CD4-positive, alpha-beta T cell treated with Interleukin-15 for 4 hours (primary cell): ENCODE measurements at places on chromosomes 4 and X.
A peak's percentile ranks its signal among the peaks of the same experiment; 100 is the strongest.

GRCh38 chr4:23932901-23933308 lies 43.1 kb upstream of the PPARGC1A start:
- DNase-seq: no peak

DNA sequence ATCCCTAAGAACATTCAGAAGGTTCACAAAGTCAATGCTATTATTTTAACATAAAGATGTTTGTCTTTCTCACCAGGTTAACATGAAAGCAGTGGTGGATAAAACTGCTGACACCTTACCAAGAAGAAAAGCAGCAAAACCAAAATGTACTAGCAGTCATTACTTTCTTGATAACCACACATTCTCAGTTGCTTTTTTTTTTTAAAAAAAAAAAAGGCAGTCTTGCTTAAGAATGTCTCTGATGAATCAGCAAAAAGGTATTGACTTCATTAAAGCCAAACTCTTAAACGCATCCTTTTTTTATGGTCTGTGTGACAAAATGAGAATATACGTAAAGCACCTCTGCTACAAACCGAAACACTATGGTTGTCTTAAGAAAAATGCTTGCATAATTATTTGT lies 31.9 kb downstream of the CDKL2 start:
- peak; percentile 1 for DNase-seq

DNA sequence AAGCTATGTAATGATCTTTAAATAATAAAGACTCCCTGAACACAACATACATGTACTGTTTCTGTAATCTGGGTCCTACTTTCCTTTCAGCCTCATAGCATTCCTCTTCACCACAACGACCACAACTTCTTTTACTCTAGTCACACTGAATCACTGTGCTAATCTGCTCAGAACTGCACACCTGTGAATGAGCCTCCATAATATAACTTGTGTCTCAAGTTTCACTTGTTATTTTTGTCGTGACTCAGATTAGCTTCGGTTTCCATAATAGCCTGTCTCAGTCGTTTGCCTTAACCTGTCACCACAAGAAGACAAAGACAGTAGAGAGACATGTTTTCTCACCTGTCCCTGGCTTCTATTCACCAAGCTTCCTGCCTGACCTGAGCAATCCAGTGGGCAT lies 61.8 kb downstream of the MAGED1 start:
- DNase-seq: no peak

DNA sequence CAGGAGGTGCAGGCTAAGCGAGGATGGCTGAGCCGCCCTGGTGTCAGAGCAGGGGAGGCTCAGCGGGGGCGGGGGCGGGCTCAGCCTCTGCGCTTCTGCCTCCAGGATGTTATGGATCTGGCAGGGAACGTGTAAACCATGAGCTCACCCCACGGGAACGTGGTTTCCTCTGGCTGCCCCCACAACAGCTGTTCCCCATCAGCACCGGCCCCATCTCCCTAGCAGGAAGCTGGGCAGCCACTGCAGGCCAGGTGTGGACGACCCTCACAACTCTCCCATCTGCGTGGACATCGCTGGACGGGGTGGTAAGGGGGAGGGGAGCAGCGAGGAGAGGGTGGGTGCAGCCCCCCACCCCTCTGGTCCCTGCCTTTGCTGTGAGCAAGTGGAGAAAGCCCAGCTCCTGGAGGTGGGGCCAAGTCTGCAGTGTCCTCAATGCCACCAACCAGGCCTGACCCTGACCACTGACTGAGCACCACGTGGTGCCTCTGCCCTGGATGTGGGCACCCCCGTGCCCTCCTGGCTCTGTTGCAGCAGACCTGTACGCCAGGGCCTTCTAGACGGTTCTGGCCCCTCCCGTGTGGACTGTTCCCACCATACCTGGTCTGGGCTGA lies 28.1 kb upstream of the SPON2 start:
- no peak for DNase-seq

DNA sequence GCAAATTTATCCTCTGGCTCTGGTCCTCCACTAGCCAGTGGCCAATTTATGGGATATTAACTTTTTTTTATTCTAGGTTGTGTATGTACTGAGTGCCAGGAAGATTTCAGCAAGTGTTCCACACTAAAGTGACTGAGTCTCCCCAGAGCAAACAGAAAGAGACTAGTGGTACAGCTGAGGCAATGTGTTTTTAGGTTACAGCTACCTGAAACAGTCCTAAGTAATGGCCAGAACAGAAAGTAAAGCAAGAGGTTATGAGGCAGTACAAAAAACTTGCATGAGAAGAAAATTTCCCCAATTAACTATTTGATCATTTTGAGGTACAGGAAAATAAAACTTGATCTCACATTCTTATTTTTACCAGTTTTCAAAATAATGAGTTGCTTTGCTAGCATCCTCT lies 31.2 kb downstream of the PRDM8 start:
- no peak for DNase-seq

DNA sequence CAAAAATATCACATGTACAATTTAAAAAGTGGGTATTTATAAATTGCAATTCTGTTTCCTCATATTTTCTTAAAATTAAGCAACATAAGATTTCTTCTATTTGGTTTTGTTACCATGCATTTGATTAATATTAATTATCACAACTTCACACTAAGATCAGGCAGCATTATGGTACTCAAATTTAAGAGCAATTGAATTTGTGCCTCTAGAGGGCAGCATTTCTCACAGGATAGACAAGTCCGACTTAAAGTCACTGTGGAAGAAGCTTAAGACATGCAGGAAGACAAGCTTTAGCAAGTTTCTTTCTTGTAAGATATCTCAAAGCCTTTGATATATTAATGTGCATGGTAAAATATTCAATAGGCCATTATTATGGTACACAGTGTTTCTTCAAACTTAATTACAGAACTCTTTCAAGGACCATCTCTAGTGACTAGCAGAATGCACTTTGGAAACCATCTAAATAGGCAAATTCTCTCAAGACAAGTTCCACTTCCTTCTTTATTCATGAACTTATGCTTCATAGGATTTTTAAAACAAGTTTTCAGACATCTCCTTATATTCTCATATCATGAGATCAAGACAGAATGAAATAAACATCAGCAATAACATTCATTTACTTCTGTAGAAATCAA lies 35.0 kb downstream of the FBXW7 start:
- peak; percentile 88 for DNase-seq

DNA sequence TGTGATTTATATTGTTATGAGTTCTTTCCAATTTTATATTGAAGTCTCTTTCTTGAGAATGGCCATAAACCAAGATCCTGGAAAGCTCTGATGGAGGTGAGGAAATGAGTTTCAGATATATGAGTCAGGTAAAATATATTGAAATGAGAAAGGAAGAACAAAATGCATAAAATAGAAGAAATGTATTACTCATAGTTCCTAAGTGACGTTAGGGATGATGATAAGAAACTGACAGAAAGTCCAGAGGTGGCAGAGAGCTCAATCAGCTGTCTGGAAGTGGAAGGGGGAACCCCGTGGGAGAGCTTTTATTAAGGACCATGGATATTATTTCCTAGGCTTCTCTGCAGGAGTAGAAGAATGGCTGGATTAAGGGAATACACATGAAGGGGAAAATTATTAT lies 24.6 kb downstream of the UGT2B7 start:
- no peak for DNase-seq

- peak; percentile 41 for DNase-seq
Observed at GRCh38 chrX:15497865-15498264, 2.7 kb upstream of the BMX start.

DNA sequence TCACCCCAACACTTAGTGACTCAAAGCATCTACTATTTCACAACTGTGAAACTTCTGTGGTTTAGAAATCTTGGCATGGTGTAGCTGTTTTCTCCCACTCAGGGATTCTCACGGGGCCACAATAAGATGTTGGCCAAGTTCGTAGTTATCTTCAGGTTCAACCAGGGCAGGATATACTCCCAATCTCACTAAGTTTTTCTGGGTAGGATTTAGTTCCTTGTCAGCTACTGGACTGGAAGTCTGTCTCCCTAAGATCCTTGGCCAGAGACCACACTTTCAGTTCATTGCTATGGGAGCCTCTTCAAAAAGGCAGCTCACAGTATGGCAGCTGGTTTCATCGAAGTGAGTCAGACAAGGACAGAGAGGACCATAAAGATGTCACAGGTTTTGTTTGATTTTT lies 111.7 kb upstream of the PDHA2 start:
- DNase-seq: no peak

DNA sequence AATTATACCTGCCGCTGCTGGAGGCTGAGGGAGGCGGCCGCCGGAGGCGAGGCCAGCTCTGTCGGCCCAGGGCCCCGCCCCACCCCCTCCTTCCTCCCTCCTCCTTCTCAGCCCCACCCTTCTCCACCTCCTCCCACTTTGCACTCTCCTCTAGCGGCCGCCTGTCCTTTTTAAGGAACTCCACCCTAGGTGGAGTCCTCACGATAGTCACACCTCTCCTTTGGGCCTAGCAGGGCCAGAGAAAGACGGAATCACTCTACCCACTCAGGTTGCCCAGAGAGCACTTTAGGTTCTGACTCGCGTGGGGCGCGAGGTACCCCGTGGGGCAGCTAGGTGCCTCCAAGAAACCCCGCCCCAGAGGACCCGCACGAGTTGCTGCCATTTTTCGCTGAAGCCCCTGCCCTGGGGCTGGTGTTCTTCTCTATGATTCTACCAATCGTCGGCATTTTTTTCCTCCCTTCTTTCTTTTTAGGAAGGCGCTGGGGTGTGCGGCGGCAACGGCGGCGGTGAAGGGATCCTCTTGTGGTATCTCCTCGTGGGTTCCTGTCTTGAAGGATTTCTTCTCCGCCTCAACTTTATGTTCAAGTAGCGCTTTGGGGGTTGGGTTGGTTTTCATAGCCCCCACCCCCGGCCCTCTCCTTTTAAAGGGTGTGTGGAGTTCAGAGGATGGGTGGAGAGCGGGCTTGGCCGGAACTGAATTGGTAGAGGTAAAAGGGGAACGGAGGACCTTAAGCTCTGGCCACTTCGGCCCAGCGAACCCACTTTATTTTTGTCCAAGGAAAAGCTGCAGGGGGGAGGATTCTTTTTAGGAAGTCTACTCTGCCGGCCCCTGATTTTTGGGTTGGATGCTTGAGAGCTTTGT lies at the start of gene KLF8:
TSS of gene KLF8 (plus strand) at position 136 of the 862 bp plus-strand sequence. CDS start 979 bp downstream, outside the sequence.
- peak; percentile 36 for DNase-seq

- DNase-seq: no peak
Observed at GRCh38 chrX:40151211-40152172, 53.7 kb upstream of the BCOR start.

DNA sequence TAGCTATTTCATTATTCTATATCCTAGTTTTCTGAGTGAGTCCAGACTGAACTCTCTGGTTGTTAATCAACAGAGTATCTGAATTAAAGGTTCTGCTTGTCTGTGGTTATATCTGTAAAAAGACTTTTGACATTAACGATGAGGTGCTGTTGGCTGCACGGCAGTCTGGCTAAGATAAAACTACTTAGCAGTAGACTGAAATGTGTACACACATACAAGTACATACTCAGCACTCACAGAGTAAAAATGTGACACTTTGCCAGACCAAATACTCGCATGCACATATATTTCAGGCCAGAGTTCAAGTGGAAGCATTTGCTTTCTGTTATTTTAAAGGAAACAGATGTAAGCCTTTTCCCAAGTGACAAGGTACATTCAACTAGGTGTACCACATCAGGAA lies 80.5 kb downstream of the PRDM5 start:
- no peak for DNase-seq

- no peak for DNase-seq
Observed at GRCh38 chr4:168685136-168685809, 188.4 kb downstream of the PALLD start.

- no peak for DNase-seq
Observed at GRCh38 chrX:51893931-51894696, 691 bp downstream of the MAGED1 start.

GRCh38 chr4:111991797-111992196 lies 153.5 kb upstream of the FAM241A start:
- DNase-seq: no peak

DNA sequence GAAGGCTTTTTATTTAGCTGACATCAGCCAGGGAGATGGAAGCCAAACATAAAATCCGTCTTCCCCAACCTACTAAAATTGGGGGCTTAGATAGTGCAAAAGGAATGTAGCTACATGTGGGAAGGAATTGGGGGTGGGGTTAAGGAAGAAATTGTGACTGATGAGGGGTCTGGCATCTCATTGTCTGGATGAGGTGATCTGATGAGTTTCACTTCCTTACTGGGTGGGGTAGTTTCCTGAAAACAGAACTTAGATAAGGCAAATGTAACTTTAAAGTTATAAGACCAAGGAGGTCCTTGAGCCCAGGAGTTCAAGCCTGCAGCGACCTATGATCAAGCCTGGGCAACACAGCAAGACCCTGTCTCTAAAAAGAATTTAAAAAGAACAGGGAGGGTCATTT lies 105.5 kb upstream of the NEIL3 start:
- DNase-seq: no peak

GRCh38 chrX:102837847-102838246 lies 99.2 kb upstream of the RAB40AL start:
- no peak for DNase-seq

DNA sequence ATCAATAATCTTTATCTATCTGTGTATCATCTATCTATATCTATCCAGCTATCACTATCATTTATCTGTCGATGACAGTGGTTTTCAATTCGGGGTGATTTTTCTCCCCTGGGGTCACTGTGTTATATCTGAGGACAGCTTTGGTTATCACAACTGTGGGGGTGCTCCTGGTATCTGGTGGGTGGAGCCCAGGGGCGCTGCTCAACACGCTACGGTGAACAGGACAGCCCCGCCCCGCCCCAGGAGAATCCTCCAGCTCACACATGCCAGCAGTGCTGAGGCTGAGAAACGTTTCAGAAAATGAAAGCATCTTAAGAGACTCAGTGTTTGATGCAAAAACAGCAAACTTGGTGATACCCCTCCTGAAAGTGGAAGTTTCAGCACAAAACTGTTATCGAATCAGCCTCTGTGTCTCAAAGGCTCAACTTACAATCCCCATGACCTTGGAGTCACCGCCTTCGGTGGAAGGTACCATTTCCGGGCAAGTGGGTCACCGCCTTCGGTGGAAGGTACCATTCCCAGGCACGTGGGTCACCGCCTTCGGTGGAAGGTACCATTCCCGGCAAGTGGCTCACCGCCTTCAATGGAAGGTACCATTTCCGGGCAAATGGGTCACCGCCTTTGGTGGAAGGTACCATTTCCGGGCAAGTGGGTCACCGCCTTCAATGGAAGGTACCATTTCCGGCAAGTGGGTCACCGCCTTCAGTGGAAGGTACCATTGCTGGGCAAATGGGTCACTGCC lies 315.3 kb downstream of the DHRSX start:
- no peak for DNase-seq

DNA sequence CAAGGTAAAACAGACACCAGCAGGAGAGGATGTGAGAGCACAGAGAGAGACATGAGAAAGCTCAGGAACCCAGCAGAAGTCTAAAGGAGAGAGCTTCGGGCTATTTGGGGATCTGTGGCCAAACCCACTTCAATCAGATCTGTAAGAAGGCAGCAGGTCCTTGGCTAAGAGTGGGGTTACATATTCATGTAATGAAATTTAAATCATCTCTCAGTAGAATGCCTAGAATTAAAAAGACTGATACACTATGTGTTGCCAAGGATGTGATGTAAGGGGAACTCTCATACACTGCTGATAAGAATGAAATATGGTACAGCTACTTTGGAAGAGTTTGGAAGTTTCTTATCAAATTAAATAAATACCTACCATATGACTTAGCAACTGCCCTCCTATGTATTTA lies 35.8 kb downstream of the PDE5A start:
- DNase-seq: no peak

GRCh38 chr4:88320780-88321373 lies 36.5 kb upstream of the PPM1K start:
- DNase-seq: peak; percentile 30
